ENCODE measurements at places on chromosomes 3 and 15. TPM values are rescaled to one million over a fixed set of nuclear protein-coding genes. Genes with fewer than 3 reads are reported as not detected.

The RBP2 gene
- not detected for total RNA-seq

DNA sequence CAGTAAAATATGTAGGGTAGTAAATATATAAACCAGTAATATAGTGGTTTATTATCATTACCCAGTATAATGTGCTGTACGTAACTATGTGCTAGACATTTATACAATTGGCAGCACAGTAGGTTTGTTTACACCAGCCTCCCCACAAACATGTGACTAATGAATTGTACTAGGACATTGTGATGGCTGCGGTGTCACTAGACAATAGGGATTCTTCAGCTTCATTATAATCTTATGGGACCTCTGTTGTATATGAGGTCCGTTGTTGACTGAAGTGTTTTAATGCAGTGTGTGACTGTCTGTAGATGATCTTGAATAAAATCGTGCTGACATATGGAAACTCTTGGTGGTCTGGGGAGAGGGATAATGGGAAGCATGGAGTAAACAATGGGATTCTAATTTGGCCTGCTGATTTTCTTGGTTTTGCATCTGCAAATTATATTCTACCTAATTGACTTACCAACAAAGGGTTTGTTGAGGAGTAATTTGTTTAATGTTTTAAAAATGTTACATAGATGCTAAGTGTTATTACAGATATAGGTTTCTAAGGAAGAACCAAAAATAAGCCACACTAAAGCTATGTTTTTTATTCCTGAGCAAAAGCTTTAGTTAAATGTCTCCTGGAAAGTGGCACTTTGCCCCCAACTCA is 496.5 kb upstream of the TBL1XR1 start:
- DNase-seq: no peak
- peaks cover 9% of the 10 kb centered on the region for H3K4me1 ChIP-seq
- H3K27ac ChIP-seq: no peak overlapping the region
- H3K4me3 ChIP-seq: no peak overlapping the region
- H3K36me3 ChIP-seq: no peaks in the 10 kb centered on the region

The NRG4 gene
- total RNA-seq: 0.21 TPM

DNA sequence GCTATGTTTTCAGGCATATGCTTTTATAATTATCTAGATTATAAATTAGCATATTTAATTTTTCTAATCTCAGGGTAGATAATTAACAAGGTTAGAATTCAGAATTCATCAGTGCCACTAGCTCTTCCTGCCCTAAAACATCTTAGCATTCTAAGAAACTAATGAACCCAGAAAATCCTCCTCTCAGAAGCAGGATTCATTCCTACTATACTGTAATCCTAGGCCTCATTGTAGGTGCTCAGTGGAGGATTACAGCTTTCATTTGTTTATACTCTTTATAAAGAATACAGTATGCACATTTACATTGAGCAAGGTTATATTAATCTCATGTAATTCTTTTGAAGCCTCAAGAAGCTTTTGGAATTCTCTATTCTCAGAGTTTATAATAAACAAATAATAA is 20.9 kb downstream of the ACAD11 start:
- H3K27me3 ChIP-seq: no peaks in the 10 kb centered on the region
- peaks cover 10% of the 10 kb centered on the region for H3K36me3 ChIP-seq
- H3K27ac ChIP-seq: no peak overlapping the region
- no peak for DNase-seq
- H3K4me1 ChIP-seq: no peaks in the 10 kb centered on the region

- DNase-seq: no peak
- H3K27me3 ChIP-seq: no peaks in the 10 kb centered on the region
- no peaks in the 10 kb centered on the region for H3K4me1 ChIP-seq
- no peaks in the 10 kb centered on the region for H3K36me3 ChIP-seq
- H3K27ac ChIP-seq: no peak overlapping the region
Measured at GRCh38 chr3:11084677-11085076, 69.6 kb upstream of the HRH1 start.

- peak; percentile 7 for DNase-seq
- no peak overlapping the region for H3K4me3 ChIP-seq
- no peaks in the 10 kb centered on the region for H3K36me3 ChIP-seq
- H3K27ac ChIP-seq: no peak overlapping the region
Measured at GRCh38 chr15:82298520-82298919, 35.9 kb downstream of the SAXO2 start.

DNA sequence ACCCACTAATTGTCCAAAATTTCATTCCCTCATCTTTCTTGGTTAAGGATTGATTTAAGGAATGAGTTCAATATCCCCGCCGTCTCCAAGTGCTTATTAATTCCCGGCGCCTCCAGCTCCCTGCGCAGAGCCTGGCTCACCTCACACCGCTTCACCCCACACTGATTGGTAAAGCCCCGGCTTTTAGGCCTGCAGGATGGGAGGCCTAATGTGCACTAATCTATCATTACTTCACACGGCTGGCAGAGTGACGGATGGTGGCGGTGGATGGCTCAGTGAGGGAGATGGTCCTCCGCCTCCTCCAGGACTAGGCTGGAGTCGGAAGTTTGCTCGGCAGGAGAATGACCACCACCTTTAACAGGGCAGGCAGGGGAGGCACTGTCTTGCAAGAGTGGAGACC is 81.7 kb downstream of the MEGF11 start:
- H3K27ac ChIP-seq: no peak overlapping the region
- DNase-seq: no peak
- no peak overlapping the region for H3K4me3 ChIP-seq
- H3K4me1 ChIP-seq: no peaks in the 10 kb centered on the region
- no peaks in the 10 kb centered on the region for H3K27me3 ChIP-seq
- no peaks in the 10 kb centered on the region for H3K36me3 ChIP-seq

The SSUH2 gene
- total RNA-seq: 0.53 TPM

- H3K27ac ChIP-seq: no peak overlapping the region
- peaks cover 11% of the 10 kb centered on the region for H3K4me1 ChIP-seq
- DNase-seq: peak; percentile 61
Measured at GRCh38 chr3:32733631-32734229, 48.7 kb downstream of the CNOT10 start.
